ENCODE measurements at places on chromosomes 12 and 14. TPM values are rescaled to one million over a fixed set of nuclear protein-coding genes. Genes with fewer than 3 reads are reported as not detected.

CHST11 gene
- total RNA-seq: 17.1 TPM

GPN3 gene
- 23.4 TPM for total RNA-seq

KIF21A gene
- 11.2 TPM for total RNA-seq

ABCD2 gene
- total RNA-seq: 1.8 TPM

SOCS2 gene
- 30.0 TPM for total RNA-seq

EXOC3L4 gene
- 2.5 TPM for total RNA-seq

KRT71 gene
- total RNA-seq: not detected

RILPL2 gene
- 5.3 TPM for total RNA-seq

CD163 gene
- total RNA-seq: 252 TPM

NPAS3 gene
- total RNA-seq: 2.6 TPM

BRI3BP gene
- total RNA-seq: 3.1 TPM

ASCL4 gene
- not detected for total RNA-seq

RASSF9 gene
- total RNA-seq: 5.7 TPM

CIDEB gene
- total RNA-seq: 10.8 TPM

OR9K2 gene
- total RNA-seq: not detected

PLEKHD1 gene
- total RNA-seq: 0.10 TPM

KRT7 gene
- 4.1 TPM for total RNA-seq

KRT76 gene
- total RNA-seq: not detected

DTX1 gene
- 4.5 TPM for total RNA-seq

All from posterior vena cava (tissue), 2 donors.